ENCODE measurements at places on chromosomes 7 and 10. TPM values are rescaled to one million over a fixed set of nuclear protein-coding genes. Genes with fewer than 3 reads are reported as not detected.

- DNase-seq, result no peak
Measured at GRCh38 chr10:489330-489729, 200.1 kb downstream of the DIP2C start.

Gene SEMA3A
- 14.3 TPM for polyA plus RNA-seq

GRCh38 chr7:102389810-102390209, 6.4 kb upstream of the PRKRIP1 start:
- no peak for DNase-seq

Gene KCNH2
- polyA plus RNA-seq, result 2.8 TPM

Gene CDHR1
- 0.16 TPM for polyA plus RNA-seq

- no peak for DNase-seq
Measured at GRCh38 chr10:13724484-13724883, 137.7 kb downstream of the PRPF18 start.

DNA sequence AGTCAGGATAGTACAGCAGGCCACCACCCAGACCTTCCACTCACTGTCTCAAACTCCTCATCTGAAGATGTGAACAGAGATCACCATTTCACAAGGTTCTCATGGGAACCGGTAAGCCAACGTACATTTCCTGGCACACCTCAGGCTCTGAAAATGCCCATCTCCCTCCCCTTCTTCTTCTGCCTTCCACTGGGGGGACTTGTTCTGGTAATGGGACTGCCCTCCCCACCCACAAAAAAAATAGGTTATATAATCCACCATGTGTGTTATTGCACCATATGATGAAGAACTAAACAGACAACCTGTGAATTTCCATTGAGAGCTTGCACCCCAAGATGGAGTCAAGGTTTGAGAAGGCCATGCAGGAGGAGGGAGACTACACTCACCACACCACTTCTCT, 42.1 kb upstream of the IKZF1 start:
- DNase-seq, result no peak

DNA sequence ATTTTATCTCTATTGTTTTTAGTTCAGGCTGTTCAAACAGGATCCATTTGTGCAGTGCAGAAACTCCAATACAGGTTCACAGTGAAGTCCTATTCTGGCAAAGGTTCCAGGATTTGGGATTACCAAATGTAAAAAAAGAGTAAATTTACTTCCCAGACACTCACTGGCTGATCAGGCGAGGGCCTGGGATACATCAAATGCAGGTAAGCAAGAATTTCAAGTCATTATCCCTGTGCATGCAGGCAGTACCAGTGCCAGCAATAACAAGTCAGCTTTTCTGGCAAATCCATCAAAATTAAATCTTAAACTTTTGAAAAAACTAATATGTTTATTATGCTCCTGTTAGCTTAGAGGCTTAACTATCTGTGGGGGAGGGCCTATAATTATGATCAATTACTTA, 6.3 kb downstream of the CDK6 start:
- DNase-seq, result no peak

GRCh38 chr10:45370202-45370955, 3.6 kb upstream of the ALOX5 start:
- no peak for DNase-seq

- DNase-seq, result no peak
Measured at GRCh38 chr7:157493017-157493416, 156.2 kb downstream of the DNAJB6 start.

- DNase-seq, result no peak
Measured at GRCh38 chr7:159031750-159032149, 112.9 kb downstream of the VIPR2 start.

Gene ZNF488
- 2.3 TPM for polyA plus RNA-seq

Gene TYSND1
- polyA plus RNA-seq, result 12.7 TPM

DNA sequence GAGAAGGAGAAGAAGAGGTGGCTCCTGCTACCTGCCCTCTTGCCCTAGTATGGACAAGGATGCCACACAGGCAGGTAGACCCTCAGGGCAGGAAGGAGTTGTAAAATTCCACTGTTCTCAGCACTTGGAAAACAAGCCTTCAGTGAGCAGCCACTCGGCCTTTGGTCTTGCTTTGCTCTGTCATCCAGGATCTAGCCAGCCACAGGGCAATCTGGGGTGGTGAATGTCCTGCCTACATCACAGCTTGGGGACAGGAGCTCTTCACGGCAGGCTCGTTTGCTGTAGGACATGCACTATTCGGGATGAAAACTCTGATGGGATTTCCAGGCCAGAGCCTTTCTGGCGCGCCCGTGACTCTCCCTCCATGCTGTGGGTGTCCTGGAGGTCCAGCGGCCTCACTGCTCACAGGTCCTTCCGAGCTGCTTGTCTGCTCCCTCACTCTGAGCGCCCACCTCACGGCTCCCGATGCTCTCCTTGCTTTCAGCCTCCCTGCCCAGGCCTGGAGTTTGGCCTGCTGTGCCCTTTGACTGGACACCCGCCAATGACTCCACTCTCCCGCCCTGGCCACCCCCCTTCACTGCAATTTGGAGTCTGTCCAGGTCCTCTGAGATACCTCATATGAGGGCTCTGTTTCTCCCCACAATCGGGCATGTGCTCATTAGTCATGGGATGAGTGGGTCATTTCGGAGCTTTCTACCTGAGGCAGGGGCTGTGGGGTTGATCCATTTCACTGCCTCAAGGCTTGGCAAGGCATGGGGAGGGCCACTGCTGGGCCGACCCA, 227.2 kb upstream of the GRB10 start:
- no peak for DNase-seq

GRCh38 chr7:83105948-83106347, 56.7 kb downstream of the PCLO start:
- no peak for DNase-seq

DNA sequence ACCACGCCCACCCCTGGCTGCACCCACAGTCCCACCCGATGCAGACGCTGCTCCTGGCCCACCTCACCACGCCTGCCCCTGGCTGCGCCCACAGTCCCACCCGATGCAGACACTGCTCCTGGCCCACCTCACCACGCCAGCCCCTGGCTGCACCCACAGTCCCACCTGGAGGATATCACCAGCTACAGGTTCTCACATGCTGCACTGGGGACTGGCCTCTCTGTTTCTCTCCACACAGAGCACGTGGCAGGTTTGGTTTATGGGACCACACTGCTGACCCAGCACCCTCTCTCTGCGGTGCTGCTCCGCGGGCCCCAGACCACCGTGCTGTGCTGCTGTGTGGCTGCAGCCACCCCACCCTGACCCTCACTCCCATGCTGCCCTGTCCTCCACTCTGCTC, 120.9 kb downstream of the VIPR2 start:
- no peak for DNase-seq

Gene CYP3A4
- 0.20 TPM for polyA plus RNA-seq

DNA sequence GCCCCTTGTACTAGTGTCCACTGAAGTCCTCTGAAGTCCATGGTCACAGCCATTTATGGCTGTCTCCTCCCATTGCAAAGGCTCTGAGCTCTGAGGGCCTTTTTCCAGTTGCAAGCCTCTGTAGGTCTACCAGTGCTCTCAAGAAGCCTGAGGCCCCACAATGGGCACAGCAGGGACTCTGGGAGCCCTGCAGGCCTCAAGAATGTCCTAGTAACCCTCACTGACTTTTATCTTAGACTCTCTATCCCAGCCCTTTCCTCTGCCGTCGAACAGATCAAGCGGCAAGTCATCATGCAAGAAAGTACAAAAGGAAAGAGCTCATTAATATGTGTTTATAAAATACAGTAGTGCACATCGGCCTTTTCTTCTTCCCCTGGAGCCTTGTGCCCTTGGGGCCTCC, 23.4 kb downstream of the VWA2 start:
- no peak for DNase-seq

DNA sequence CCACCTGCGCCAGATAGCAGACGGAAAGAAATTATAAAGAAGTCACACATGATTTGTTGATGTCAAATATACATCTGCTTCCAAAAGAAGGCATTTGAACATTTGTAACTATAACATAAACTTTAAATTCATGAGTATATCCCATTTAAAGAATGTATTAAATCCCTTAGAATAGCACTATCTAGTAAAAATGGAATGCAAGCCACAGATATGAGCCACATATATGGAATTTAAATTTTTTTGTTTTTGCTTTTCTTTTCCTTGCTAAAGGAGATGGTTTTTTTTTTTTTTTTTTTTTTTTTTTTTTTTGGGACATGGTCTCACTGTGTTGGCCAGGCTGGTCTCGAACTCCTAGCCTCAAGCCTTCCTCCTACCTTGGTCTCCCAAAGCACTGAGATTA, 730.8 kb downstream of the PHTF2 start:
- DNase-seq, result no peak

GRCh38 chr7:113159746-113160339, 41.5 kb upstream of the SMIM30 start:
- DNase-seq, result no peak

DNA sequence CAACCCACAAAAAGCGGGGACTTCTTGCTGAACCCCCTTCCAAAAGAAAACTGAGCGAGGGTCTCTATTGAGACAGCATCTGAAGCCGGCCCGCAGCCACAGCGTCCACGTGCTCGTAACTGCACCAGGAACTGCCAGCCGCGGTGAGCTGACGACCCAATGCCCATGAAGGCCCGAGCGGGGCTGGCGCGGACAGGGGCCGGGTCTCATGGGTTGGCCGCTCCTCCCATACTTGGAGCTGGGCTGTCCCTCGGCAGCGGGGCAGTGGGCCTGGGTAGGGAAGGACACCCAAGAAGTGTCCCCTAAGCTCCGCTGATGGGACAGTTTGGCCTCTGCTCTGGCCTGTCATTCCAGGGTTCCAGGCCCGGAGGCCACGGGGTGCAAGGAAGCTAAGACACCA, 22.3 kb downstream of the CYP2W1 start:
- DNase-seq, result no peak

DNA sequence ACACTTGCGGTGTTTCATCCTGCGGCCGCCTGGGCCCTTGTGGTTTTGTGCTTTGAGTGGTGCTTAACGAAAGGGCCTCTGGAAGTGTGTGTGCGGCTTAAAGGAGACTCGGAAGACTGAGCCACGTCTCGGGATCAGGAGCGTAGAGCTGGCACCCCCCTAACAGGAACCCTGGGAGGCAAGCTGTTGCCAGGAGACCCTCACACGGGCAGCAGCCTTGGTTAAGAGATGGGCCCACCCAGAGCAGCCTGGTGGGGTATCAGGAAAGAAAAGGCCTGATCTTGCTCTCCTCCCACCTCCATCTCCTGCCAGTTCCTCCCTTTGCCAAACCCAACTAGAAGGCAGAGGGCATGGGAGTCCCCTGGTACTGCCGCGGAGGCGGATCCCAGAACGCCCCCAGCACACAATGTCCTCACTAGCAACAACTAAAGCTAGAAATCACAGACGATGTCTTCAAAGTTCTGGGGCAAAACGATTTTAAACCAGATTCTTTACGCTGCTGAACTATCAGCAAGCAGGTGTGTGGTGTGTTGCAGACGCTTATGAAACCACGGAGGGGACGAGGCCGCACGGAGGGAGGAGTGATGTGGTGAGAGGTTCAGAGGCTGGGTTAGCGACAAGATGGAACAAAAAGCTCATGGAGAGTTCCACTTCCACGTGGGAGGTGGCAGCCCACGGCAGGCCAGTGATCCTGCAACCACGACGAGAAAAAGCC, 67.0 kb upstream of the INPP5A start:
- DNase-seq, result no peak

GRCh38 chr10:76463111-76463510, 1031.7 kb downstream of the LRMDA start:
- no peak for DNase-seq

- DNase-seq, result no peak
Measured at GRCh38 chr10:112274831-112275230, 8.4 kb upstream of the TECTB start.

DNA sequence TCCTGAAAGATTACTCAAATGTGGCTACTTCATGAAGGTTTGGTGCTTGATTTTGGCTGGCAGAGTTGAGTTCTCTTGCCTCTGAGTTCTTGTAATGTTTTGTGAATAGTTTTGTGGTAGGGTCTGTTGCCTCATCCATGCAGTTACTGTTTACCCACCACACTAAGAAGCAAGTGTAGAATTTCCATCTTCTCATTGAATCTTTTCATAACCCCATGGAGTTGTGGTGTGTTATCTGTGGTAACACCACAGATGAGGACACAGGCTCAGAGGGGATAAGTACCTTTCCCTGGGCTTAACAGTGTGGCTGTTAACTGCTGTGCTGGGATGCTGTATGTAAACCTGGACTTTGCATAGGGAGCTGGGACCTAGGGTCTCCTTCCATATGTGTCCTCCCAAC, 186.3 kb downstream of the CAMK1D start:
- DNase-seq, result no peak

DNA sequence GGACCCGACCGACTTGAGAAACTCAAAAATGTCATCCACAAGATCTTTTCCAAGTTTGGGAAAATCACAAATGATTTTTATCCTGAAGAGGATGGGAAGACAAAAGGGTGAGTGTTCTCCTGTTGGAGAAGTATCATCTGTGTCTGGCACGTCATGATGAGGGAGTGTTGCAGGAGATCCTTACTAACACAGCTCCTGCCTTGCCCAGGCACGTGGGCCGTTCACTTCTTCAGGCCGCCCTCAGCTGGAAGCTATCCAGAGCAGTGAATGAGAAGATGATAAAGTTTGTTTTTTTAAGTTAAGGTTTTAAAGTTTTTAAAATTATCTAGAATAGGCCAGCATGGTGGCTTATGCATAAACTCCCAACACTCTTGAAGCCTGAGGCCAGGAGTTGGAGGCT, 6.2 kb downstream of the EIF3B start:
- no peak for DNase-seq

Measured in left lung (tissue), 14 donors.